ENCODE measurements at places on chromosomes 5 and 9. TPM values are rescaled to one million over a fixed set of nuclear protein-coding genes. Genes with fewer than 3 reads are reported as not detected.

The RBM27 gene
- total RNA-seq = 36.3 TPM

DNA sequence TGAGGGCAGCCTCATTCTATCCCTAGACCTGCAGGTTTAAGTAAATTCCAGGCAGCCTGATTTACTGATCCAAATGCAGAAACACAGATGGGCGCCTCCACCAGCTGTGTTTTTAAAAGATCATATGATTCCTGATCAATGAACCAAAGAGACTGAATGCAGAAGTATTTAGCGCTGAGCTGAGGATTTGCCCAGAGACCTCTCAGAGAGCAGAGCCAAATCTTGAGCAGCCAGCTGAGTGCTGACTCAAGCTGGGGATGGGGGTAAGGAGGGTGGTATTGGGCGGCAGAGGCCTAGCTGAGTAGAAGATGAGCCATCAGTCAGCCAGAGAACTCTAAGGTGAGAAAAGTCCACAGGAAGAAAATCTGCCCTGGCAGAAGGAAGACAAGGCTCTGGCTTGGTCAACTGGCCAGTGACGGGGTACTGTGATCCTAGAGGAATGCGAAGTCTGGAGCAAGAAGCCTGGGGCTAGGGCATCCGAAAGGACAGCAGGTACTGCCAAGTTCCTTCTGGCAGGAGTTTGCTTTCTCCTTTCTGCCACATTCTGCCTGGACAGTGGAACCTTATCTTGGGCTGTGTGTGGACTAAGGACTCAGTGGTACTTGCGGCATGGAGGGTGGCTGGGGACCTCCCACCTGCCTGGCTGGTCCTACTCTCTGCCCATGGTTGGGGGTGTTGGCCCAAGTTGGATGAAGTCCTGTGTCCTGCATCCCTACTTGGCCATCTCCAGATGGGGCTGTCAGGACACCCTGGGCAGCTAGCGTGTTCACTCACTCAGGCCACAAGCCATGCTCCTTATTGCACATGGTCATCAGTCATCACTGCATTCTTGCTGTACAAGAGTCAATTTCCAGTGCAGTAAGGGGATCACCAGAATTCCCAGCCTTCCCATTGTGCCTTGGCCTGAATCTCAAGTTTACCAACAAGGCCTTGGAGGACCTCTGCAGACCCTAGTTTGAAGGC lies 34.5 kb upstream of the CDKN2AIPNL start:
- H3K4me3 ChIP-seq = no peak overlapping the region
- H3K27ac ChIP-seq = no peak overlapping the region
- H3K4me1 ChIP-seq = no peaks in the 10 kb centered on the region
- DNase-seq = no peak

The SH3GL2 gene
- total RNA-seq = 2.4 TPM

DNA sequence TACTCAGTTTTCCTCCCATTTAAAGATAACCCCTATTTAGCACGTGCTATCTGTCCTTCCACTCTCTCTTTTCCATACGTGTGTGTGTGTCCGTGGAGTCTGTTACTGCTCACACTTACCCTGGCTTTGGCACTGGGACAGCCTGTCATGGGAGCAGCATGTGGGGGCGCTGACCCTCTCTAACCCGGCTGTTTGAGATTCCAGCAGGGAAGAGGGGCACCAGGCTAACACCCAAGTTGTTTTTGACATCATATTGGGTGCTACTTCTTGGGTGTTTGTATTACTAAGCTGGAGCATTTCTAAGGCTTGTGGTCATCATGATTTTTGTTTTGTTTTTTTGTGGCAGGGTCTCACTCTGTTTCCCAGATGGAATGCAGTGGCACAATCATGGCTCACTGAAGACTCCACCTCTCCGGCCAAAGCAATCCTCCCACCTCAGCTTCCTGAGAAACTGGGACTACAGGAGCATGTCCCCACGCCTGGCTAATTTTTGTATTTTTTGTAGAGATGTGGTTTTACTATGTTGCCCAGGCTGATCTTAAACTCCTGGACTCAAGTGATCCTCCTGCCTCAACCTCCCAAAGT lies 56.9 kb upstream of the SIMC1 start:
- no peak overlapping the region for H3K4me3 ChIP-seq
- no peaks in the 10 kb centered on the region for H3K4me1 ChIP-seq
- H3K27ac ChIP-seq = no peak overlapping the region
- DNase-seq = no peak

The BAAT gene
- total RNA-seq = not detected

The LCP2 gene
- 10.3 TPM for total RNA-seq

The LRRC70 gene
- total RNA-seq = 17.6 TPM

GRCh38 chr5:160674901-160675300 lies 177.1 kb downstream of the ATP10B start:
- H3K36me3 ChIP-seq = no peaks in the 10 kb centered on the region
- no peaks in the 10 kb centered on the region for H3K27me3 ChIP-seq
- H3K4me1 ChIP-seq = no peaks in the 10 kb centered on the region
- no peak overlapping the region for H3K4me3 ChIP-seq
- H3K27ac ChIP-seq = no peak overlapping the region
